ENCODE measurements at places on chromosomes 4 and X.

- DNase-seq, result no peak
Measured at GRCh38 chrX:11080741-11081305, 30.3 kb upstream of the HCCS start.

- DNase-seq, result no peak
Measured at GRCh38 chr4:152927737-152928136, 8.4 kb upstream of the FHDC1 start.

GRCh38 chr4:94551643-94552564 is 100.2 kb downstream of the PDLIM5 start:
- no peak for DNase-seq

DNA sequence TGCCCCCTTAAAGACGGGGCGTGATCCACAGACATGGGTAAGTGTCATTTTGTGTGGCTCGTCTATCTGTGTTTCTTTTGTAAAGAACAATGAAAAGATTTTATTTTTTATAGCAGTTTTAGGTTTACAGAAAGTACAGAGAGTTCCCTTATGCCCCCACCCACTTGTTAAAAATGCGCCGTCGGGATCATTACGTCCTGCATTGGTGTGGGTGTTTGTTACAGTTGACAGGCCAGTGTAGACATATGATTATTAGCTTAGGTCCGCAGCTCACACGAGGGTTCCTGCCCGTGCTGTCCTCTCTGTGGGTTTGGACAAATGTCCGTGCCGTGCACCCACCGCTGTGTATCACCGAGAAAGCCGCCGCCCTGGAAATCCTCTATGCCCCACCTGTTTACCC is 50.5 kb downstream of the RGS12 start:
- no peak for DNase-seq

- no peak for DNase-seq
Measured at GRCh38 chrX:16488959-16489358, 161.0 kb upstream of the S100G start.

DNA sequence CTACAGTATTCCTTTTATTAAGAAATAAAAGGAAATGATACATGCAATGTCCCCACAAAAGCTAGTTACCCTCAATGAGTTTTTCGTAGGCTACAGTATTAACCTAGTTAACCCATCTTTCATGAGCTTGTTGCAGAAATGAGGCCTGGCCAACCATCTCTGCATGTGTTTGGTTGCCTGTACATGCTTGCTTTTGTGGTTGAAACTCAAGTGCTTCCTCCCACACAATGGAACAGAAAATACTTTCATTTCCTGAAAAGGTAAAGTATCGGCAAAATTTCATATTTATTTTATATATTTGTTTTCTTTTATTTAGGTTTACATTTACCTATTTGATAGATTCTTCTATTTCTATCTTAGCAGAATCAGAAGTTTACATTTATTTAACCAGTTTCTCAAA is 214.6 kb upstream of the FAM241A start:
- DNase-seq, result no peak

DNA sequence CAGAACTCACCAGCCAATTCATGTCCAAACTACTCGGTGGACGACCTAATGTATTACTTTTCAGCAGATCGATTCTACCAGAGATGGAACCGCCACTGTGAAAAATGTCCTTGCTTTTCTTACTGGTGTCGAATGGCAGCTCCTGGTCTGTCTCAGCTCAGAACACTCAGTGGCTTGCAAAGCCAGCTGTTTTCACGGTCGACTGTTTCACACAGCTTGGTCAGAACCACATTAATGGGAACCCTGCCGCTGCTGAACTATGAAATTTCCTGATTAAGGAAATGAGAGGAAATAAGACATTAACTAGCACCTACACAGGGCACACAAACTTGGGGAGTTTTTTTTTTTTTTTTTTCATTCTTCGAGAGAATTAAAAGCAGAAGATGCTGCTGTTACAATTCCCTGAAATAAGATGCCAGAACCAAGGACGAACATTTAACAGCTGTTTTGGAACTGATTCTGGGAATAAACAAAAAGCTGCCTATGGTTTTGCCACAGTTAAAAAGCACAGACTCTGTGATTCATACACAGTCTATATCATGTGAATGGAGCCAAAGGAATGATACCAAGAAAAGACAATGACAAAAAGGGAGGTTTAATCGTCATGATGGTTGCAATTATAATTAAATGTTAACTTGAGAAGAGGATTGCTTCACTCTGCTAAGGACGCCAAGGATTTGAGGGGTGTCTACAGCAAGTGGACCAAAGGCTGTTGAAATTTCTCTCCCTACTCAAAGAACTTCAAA is 31.3 kb downstream of the SUPT20HL2 start:
- DNase-seq, result no peak

DNA sequence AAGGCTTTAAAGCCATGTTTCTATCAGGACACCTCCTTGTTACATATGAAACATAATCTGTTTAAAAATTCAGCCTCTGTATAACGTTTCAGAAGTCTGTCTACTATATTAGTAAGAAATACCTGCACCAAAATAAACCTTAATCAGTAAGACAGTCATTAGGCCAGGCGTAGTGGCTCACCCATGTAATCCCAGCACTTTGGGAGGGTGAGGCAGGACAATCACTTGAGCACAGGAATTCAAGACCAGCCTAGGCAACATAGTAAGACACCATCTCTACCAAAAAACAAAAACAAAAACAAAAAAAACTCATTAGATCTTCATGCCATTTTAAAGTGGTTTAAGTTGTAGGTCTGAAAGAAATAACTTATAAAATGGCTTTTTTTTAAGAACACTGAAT is 107.5 kb upstream of the STIM2 start:
- DNase-seq, result no peak

Data from D341Med (cell line).